ENCODE measurements at places on chromosomes 11 and 22. TPM values are rescaled to one million over a fixed set of nuclear protein-coding genes. Genes with fewer than 3 reads are reported as not detected.

DNA sequence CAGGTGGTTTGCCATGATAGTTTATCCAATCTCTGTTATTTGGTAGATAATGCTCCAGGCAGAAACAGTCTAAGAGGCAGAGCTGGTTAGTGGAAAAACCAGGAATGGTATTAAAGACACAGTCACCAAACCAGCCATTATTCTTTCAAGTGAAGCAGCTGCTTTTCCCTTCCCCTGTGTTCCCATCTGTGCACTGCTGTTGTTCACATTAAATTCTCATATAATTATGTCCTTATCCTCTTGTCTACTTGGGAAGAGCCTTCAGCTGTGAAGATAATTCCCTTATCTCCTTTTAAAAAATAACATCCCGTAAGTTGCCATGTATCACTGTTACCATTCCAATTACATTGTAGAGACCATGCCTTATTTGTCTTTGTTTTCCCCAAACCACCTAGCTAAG, 5.2 kb upstream of the TBCEL start:
- H3K27me3 ChIP-seq: peaks cover 1% of the 10 kb centered on the region
- no peak overlapping the region for H3K27ac ChIP-seq
- H3K4me1 ChIP-seq: no peaks in the 10 kb centered on the region
- no peaks in the 10 kb centered on the region for H3K36me3 ChIP-seq
- no peak overlapping the region for H3K4me3 ChIP-seq
- DNase-seq: no peak

GRCh38 chr11:47536915-47537314, 16.0 kb downstream of the CELF1 start:
- no peak overlapping the region for H3K27ac ChIP-seq
- H3K36me3 ChIP-seq: no peaks in the 10 kb centered on the region
- H3K4me3 ChIP-seq: no peak overlapping the region
- H3K27me3 ChIP-seq: no peaks in the 10 kb centered on the region
- DNase-seq: no peak

DNA sequence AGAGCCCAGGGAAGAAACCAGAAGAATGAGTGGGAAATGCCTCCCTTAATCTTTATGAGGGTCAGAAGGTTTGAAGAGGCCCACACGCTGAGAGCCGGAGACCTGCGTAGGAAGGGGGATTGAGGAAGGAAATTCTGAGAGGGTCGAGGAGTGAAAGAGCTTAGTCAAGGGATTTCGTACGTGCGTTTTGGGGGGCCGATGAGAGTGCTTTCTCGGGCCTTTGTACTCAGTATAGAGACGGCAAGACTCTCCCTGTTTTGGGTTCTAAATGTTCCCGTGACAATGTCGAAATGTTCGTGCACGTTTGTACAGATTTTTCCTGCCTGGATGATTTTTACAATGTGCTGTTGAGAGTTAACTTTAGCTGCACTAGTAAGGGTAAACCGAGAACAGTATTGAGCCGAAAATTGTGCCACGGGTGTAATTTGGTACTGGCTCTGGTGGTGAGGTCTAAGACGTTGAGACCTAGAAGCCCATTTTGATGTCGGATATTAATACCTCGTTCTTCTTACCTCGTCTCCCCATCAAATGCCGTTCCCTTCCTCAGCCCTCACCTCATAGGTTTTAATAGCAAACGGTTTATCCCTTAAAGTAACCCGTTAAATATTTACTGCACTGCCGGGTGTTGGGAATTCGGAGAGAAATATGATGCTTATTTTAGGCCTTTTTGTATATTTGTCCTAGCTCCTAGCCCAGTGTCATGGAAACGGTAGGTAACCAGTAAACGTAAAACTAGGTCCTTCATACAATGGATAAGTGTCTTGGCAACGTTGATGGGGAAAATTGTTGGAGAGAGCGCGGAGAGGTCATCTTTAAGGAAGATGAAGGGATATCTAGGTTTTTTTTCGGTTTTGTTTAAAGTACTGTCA, 734 bp downstream of the C11orf58 start:
- H3K27ac ChIP-seq: no peak overlapping the region
- H3K36me3 ChIP-seq: peaks cover 4% of the 10 kb centered on the region
- peak overlapping the region; percentile 56 for H3K4me3 ChIP-seq
- no peak for DNase-seq
- H3K27me3 ChIP-seq: no peaks in the 10 kb centered on the region
- H3K4me1 ChIP-seq: peaks cover 4% of the 10 kb centered on the region

Gene OR52N4
- total RNA-seq: not detected

Gene TEX54
- 0.95 TPM for total RNA-seq

Gene MYOD1
- not detected for total RNA-seq

Gene C22orf42
- not detected for total RNA-seq

All from Caco-2 (cell line).